ENCODE measurements at places on chromosomes 3 and 15.

DNA sequence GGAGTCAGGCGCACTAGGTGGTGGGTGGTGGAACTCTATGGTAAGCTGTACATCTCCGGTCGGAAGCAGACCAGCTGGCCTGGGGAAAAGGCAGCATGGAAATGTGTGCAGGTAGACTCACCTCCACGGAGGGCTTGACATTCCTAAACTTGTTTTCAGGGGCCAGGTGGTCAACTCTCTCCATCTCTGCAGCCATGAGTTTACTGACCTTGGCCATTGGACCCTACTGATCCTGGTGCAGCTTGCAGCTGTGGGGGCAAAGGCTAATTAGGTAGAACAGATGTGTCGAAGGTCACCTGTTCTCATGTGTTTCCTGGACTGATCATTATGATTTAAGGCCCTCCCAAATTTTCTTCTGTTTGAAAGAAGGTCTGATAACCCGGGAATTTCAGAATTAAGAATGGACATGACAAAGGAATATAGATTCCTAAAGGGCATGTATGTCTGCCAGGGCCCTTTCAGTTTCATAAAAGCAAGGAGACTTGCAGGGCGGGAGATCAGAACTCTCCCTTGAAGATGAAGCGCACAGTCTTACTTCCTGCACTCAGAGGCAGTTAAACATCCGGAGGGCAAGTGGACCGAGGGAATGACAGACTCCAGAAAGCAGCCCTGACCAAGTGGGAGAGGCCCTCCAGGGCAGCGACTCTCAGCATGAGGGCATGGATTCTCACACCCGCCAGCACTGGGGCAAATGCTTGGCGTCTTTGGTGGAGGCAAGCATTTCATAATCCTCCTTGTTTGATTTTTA lies 56.1 kb upstream of the CMTM7 start:
- DNase-seq, result no peak

- DNase-seq, result no peak
Measured at GRCh38 chr15:45387380-45388007, 9.2 kb upstream of the GATM start.

GRCh38 chr3:126720596-126720995 lies 16.6 kb downstream of the CHCHD6 start:
- DNase-seq, result no peak

GRCh38 chr15:79430901-79431635 lies 1.1 kb upstream of the MINAR1 start:
- DNase-seq, result no peak

GRCh38 chr3:155712008-155712407 lies 32.9 kb downstream of the PLCH1 start:
- peak; percentile 25 for DNase-seq

GRCh38 chr3:23372285-23372684 lies 169.2 kb downstream of the UBE2E2 start:
- DNase-seq, result no peak

GRCh38 chr15:83970295-83970890 lies 265.2 kb upstream of the GOLGA6L4 start:
- DNase-seq, result no peak

- DNase-seq, result no peak
Measured at GRCh38 chr15:68312701-68313204, 35.2 kb downstream of the FEM1B start.

- no peak for DNase-seq
Measured at GRCh38 chr15:98731712-98732450, 83.5 kb downstream of the IGF1R start.
